SW 1271 (cell line): ENCODE measurements at places on chromosomes 1 and 21.

GRCh38 chr1:157622471-157622870 is 24.6 kb upstream of the FCRL4 start:
- no peak for DNase-seq

DNA sequence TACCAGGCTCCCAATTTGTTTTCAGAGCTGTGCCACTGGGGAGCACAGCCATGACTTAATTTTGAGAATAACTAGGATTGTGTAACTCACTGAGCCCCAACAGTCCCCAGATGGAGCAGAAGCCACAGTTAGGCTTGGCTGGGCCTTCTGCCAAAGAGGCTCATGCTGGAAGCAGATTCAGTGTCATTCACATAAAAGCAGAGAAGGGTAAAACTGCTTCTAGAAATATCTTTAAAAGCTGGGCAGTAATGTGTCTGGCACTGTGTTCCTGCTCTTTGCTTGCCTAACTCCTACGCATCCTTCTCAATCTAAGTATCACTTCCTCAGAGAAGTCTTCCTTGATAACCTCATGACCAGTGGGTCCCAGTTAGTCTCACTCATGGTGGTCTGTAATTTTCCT is 20.3 kb downstream of the STK40 start:
- no peak for DNase-seq

GRCh38 chr1:204479387-204480136 is 15.0 kb downstream of the PIK3C2B start:
- no peak for DNase-seq

GRCh38 chr1:62082456-62083363 is 111.9 kb upstream of the L1TD1 start:
- DNase-seq = no peak

DNA sequence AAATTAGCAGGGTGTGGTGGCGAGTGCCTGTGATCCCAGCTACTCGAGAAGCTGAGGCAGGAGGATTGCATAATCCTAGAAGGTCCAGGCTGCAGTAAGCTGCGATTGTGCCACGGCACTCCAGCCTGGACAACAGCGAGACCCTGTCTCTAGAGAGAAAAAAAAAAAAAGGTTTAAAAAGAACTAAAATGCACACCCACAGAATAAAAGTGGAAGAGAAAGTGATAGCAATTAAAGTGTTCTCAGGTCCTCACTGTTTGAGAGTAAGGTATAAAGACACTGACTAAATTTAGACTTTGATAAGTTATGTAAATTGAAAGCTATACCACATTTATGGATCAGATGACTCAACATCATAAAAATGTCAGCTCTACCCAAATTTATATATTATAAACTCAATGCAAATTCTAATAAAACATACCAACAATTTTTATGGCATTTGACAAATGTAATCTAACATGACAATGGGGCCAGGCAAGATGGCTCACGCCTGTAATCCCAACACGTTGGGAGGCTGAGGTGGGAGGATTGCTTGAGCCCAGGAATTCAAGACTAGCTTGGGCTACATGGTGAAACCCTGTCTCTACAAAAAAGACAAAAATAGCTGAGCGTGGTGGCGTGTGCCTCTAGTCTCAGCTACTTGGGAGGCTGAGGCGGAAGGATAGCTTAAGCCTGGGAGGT is 11.8 kb downstream of the ZBTB17 start:
- DNase-seq = no peak
